ENCODE measurements at places on chromosomes 12 and 14. TPM values are rescaled to one million over a fixed set of nuclear protein-coding genes. Genes with fewer than 3 reads are reported as not detected.

Gene ZNF705A
- not detected for total RNA-seq

Gene FAM90A1
- total RNA-seq: 0.11 TPM

Gene INHBC
- total RNA-seq: not detected

Gene CLEC4E
- total RNA-seq: 0.41 TPM

Data from A549 treated with dexamethasone at 1 μM for 4 hours (cell line).